Esophagus squamous epithelium (tissue), 5 donors: ENCODE measurements at places on chromosomes 4 and X. TPM values are rescaled to one million over a fixed set of nuclear protein-coding genes. Genes with fewer than 3 reads are reported as not detected.

SHROOM3 gene
- 37.7 TPM for total RNA-seq

ZMAT1 gene
- total RNA-seq: 0.82 TPM

GIMD1 gene
- total RNA-seq: not detected

DNA sequence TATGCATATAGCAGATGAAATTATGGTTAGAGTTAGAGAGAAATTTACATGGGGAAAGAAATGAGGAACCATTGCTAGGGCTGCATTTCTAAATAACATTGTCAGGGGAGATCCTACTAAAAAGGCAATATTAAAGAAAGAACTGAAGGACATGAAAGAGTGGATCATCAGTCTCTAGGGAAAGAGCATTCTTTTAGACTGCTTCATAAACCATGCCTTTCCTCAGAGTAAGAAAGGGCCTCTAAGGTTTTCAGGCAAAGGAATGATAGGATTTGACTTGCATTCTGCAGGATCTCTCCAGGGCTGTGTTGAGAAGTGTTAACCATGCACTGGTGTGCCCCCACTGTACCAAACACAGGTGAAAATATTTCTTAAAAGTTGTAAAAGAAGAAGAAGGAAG, 385.4 kb upstream of the MAD2L1 start:
- DNase-seq: no peak

- no peak for DNase-seq
These were observed 65.6 kb upstream of the BMP2K start for GRCh38 chr4:78710536-78710935.

DNA sequence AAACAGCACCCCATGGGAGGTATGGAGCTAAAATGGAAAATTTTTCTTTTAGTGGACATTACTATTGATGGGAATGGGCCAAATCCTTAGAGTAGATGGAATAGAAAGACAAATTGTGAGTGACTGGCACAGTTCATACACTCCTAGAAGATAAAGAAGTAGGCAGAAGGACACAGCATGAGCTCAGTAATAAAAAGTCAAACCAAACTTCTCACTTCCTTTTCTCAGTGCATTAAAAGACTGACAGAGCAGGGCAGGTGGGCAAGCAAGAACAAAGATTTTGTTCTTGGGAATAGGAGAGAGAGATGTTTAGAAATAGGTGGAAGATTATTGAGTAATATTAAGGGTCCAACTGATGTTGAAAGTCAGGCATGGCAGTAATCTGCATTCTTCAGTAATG, 132.5 kb downstream of the ATP10D start:
- no peak for DNase-seq

DNA sequence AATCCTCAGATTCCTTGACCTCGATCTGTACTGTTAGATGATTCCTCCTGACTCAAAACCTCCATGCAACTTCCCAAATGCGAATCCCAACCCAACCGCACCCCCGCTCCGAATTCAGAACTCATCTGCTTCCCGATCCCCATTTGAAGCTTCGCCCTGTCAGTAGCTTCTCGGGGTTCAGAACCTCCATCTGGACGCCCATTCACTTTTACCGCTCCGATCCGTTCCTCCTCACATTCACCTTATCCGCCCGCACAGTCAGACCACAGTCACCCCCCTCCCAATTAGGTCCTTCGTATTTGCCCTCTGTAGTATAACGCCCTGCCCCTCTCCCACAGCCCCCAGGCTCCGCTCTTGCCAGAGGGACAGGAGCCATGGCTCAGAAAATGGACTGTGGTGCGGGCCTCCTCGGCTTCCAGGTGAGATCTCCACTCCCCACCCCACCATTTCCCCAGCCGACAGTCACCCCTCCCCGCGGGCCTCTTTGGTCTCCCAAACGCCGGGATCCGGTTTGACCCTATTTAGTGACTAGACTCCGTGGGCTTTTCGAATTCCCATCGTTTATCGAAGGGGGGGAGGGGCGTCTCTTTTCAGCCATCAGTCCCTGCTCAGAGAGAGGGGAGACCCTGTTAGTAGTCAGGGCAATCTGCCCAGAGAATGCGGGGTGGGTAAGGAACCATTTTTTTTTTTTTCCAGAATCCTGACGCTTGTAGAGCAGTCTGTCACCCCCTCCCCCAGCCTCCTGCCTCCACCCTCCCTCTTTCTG, 691 bp downstream of the MAGED1 start:
- no peak for DNase-seq

DNA sequence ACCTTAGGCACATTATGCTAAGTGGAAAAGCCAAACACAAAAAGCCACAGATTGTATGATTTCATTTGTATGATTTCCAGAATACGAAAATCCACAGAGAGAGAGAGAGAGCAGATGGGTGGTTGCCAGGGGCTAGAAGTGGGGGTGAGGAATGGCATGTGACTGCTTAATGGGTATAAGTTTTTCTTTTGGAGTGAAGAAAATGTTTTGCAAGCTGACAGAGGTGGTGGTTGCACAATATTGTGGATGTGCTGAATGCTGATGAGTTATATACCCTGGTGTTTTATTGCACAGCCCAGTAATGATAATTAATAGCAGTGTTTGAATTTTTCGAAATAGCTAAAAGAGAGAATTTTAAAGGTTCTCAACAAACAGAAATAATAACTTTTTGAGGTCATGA, 386.1 kb upstream of the HS3ST1 start:
- no peak for DNase-seq

GRCh38 chr4:98468709-98469108, 189.7 kb downstream of the TSPAN5 start:
- DNase-seq: no peak
